ENCODE measurements at places on chromosomes 1 and 21.
A peak's percentile ranks its signal among the peaks of the same experiment; 100 is the strongest.

DNA sequence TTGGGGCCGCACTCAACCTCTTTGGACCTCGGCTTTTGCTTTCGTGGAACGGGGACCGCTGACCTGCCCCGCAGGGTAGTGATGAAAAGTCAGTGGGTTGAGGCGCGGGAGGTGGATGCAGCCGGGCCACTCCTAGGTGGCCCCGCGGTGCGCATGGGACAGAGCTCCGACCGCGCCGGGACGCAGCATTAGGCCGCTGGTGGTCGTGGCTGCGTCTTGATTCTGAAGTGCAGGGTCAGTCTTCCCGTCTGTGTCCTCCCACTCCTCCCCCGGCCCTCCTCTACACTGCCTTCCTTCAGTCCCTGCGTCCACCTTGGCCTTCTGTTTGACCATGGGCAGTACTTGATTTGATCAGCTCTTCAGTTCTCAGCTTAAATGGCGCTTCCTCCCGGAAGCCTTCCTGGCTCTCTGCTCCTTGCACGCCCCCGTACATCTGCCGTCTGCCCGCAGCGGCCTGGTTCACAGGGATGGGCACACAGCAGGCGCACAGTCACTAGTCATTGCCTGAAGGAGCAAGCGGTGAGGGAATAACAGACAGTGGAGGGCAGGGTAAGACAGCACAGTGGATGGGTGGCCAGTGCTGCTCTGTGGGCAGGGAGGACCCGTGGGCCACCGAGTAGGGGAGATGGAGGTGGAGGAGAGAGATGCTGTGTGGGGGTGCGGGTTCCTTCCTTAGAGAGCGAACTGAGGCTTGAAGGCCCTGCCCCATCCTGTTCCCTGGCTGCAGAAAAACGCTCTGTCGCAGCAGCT, 633 bp downstream of the THEMIS2 start:
- DNase-seq, result peak; percentile 4

DNA sequence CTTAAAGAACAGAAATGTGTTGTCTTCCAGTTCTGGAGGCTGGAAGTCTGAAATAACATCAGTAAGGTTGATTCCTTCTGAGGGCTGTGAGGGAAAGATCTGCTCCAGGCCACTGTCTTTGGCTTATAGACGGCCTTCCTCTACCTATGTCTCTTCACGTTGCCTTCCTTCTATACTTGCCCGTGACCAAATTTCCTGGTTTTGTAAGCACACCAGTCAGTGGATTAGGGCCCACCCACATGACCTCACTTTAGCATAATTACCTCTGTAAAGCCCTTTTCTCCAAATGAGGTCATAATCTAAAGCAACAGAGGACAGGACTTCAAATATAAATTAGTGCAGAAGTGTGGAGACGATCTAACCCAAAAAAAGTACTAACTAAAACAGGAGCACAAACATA, 231.6 kb downstream of the NRIP1 start:
- no peak for DNase-seq

- DNase-seq, result peak; percentile 41
Observed at GRCh38 chr21:27564684-27565301, 597.9 kb upstream of the ADAMTS5 start.

GRCh38 chr1:154784924-154785531, 85.1 kb downstream of the KCNN3 start:
- DNase-seq, result no peak

DNA sequence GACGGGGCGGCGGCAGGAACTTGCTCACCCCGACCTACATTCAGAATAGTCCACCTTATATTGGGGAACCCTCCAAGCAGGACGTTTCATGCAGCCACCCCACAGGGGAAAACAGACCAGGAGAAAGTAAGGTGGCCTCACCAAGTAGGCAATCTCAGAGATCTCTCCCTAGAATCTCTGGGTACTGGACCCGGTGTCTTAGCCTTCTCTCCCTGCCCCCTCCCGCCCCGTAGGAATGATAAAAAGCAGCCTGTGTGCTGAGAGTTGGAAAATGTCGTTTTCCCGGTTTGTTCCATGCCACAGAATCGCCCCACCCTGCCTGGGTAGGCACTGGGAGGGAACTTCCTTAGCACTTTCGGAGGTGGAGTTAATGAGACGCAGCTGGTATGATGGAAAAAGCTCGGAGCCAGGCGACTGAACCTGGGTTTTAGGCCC, 789 bp upstream of the PTPN14 start:
- DNase-seq, result peak; percentile 87

GRCh38 chr1:94543893-94544635, 2.5 kb upstream of the F3 start:
- DNase-seq, result no peak

GRCh38 chr1:18537386-18538306, 56.9 kb downstream of the KLHDC7A start:
- DNase-seq, result no peak

- no peak for DNase-seq
Observed at GRCh38 chr1:226871636-226872327, 1.4 kb downstream of the PSEN2 start.

Data from Calu3 (cell line).